ENCODE measurements at places on chromosomes 6 and 20.

DNA sequence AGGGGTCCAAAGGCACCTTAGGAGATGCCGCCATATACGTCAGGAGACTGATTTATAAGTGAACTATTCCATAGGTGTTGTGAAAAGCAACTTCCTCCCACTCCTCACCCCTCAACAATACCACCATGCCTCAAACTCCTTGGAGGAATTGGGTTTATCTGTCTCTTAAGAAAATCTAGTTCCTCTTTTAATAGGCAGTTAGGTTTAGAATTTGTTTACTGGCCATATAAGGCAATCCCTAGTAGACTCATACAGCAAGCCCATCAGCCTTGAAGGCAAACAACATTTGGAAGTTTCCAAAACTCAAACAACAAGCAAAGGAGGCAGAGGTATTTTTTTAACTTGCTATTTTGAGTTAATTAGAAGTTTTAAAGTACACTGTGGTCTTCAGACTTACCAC is 66.1 kb downstream of the PRND start:
- DNase-seq = no peak

- DNase-seq = no peak
These were observed 91.1 kb upstream of the PMEPA1 start for GRCh38 chr20:57800791-57801430.

- no peak for DNase-seq
These were observed 326.7 kb upstream of the FLRT3 start for GRCh38 chr20:14664101-14664500.

DNA sequence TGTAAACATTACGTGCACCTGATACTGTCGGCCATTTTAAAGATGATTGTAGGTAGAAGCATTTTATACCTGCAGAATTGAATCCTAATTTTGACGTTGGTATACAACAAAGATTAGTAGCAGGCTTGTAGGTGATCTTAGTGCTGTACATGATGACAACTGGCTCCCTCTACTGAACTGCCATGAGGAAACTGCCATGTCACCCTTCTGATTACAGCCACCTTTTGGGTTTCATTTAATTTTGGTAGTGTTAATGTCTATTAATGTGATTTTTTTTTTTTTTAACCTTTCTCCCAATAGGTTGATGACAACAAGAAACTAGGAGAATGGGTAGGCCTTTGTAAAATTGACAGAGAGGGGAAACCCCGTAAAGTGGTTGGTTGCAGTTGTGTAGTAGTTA is 2.3 kb downstream of the RPS12 start:
- DNase-seq = no peak

DNA sequence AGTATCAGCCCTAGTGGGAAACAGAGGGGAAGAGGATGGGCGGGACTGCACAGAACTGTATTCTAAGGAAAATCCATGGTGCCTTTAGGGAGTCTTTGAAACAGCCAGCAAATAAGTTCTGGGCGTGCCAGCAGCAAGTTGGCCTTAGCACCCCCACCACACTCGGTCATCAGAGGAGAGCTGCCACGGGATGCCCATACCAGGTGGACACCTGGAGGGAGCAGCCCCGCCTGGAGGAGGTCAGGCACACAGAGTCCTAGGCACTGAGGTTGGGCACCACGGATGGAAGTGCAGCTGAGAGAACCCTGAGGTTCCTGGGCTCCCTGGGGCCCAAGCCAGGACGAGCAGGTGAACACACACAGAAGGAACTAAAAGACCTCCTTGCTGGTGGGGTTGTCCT is 180.8 kb upstream of the PROKR2 start:
- no peak for DNase-seq

DNA sequence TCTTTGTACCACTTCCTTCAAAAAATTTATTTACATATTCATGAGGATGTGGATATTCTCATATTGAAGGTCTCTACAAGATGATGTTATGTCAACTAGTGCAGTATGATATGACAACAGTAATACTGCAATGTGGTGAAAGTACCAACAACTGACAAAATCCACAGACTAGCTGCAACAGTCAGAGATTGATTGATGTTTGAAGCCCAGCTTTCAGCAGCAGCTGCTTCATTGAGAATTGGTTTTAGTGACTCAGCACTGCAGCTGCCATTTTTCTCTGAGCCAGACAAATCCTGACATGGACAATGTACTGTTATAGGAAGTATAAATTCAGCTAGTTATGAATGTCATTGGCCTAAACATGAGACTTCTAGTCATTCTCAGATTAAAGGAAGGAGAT is 53.8 kb downstream of the PKIB start:
- no peak for DNase-seq

GRCh38 chr6:168034537-168034936 is 37.1 kb downstream of the KIF25 start:
- no peak for DNase-seq

- DNase-seq = no peak
These were observed 99.7 kb upstream of the KCNK16 start for GRCh38 chr6:39422238-39422637.

- DNase-seq = no peak
These were observed 43.7 kb downstream of the CDC5L start for GRCh38 chr6:44431118-44431725.

DNA sequence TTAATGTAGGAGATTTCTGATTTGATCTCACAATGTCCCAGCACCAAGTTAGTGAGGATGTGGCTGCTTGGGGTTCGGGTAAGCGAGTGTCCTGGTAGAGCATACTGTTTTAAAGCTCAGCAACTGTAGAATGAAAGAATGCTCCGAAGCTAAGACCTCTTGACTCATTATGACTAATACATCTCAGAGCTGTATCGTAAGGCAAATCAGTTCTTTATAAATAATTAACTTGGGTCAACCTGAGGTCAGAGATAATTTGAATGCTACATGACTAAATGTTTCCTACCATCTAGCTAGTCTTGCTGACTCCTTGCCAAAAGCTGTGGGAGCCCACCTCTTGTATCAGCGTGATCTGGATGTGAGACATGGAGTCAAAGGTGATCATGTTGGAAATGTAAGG is 128.8 kb upstream of the PDE7B start:
- DNase-seq = no peak

DNA sequence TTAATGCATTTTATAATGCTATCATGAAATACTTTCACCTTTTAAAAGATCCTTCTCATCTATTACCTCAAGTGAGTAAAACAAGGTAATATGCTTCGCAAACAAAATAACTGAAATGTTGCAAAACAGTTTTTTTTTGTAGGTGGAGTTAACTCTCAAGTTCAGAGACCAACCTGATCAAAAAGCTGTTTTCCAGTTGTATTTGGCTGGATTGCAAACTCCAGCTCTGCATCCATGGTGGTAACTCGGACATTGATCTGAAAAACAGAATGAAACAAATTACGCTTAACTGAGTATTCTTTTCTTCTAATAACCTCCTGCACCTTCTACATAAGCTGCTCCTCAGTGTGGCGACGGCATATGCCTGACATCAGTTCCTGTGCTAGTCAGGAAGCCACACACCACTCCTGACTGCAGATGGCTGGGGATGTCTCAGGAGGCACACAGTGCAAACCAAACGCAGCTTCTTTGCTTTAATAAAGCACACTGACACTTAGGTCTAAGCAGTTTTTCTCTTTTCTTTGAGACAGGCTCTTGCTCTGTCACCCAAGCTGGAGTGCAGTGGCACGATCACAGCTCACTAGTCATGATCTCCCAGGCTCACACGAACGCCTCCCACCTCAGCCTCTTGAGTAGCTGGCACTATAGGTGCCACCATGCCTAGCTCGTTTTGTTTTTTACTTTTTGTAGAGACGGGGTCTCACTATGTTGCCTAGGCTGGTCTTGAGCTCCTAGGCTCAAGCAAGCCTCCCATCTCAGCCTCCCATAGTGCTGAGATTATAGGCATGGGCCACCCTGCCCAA is 29.9 kb downstream of the EZR start:
- no peak for DNase-seq

DNA sequence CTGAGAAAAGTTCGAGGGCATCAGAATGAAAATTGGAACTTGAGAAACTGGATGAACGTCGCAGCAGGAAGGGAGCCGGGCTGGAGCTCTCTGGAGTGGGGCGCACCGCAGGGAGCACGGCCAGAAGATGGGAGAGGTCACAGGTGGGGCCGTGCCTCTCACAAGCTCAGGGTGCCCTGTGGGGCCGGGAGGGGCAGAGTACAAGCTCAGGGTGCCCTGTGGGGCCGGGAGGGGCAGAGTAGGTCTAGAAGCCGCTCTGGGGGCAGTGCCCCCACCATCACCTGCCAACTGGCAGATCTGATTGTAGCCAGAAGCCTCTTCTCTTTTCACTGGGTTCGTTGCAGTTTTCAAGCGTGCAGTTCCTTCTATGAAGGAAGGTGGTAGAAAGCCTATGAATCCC is 61.1 kb upstream of the SNX9 start:
- DNase-seq = no peak

DNA sequence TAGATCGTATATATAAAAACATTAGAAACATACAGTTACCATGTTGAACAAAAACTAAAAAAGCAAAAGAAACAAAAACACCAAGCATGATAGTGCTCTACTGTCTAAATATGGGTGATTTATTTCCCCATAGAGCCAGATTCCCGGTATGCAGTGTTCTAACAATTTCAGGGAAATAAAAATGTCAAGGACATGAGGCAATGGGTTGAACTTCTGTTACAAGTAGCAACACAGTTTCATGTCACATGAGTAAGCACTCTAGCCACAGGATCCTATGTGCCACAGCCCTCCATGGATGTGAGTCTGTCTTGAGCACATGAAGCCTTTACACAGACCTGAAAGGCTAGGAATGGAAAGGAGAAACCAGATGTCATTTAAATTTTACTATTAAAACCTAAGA is 96.0 kb downstream of the MAP3K5 start:
- DNase-seq = no peak

- DNase-seq = peak; percentile 79
These were observed 31.3 kb upstream of the HFE start for GRCh38 chr6:26055719-26056582.

DNA sequence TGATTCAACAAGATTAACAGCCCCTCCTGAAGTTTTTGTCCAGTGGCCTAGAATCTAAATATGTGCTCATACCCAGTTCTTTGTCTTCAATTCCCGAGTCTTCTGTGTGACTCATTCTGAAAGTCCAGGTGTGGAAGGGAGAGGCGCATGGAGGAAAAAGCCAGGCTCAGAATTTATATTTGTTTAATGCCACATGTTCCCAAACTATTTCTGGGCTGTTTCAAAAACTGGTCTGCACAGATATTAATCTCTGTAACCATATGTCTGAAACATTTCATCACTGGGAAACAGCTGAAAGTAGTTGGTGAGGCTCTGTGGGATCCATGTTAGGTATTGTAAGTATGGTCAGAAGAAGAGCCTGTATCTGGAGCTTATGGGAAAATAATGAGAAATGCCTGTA is 266.0 kb downstream of the PAX1 start:
- DNase-seq = no peak

GRCh38 chr6:30311101-30311500 is 15.6 kb upstream of the TRIM39 start:
- DNase-seq = no peak

DNA sequence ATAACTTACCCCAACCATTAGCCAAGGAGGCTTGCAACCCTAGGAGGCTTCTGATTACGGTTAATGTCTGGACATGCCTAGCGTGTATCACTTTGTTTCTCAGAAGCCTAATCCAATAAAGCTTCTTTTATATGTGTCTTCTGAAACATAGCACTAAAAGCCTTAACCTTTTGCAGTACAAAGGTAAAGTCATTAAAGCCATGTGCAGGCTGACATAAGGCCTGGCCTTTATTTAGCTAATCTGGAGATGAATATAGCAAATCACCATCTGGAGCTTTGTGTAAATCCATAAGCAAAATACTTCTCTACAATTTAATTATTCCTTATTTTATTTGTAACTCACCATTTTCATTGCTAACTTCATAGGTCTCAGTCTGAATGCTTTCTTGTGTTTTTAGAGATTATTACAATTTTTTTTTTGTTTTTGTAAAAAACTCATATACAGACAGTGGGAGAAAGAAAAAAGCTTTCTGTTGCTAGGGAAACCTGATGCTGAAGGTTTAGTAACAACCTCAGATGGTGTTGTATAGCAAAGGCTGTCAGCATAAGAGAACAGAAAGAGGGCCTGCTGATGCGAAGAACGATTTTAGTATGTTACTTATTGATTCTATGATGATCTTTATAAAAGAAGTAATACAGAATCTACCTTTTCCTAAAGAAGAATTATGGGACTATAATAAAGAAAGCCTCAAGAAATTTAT is at the start of gene EYS:
TSS of gene EYS (minus strand) at position 101 of the 701 bp plus-strand sequence. CDS start 211,816 bp downstream, outside the sequence.
- DNase-seq = no peak

GRCh38 chr6:132390017-132390416 is 11.3 kb downstream of the MOXD1 start:
- DNase-seq = no peak

Measured in activated naive CD4-positive, alpha-beta T cell (primary cell).